ENCODE measurements at places on chromosomes 1 and 21. TPM values are rescaled to one million over a fixed set of nuclear protein-coding genes. Genes with fewer than 3 reads are reported as not detected.

- DNase-seq, result no peak
Measured at GRCh38 chr1:7374563-7375160, 396.4 kb upstream of the VAMP3 start.

DNA sequence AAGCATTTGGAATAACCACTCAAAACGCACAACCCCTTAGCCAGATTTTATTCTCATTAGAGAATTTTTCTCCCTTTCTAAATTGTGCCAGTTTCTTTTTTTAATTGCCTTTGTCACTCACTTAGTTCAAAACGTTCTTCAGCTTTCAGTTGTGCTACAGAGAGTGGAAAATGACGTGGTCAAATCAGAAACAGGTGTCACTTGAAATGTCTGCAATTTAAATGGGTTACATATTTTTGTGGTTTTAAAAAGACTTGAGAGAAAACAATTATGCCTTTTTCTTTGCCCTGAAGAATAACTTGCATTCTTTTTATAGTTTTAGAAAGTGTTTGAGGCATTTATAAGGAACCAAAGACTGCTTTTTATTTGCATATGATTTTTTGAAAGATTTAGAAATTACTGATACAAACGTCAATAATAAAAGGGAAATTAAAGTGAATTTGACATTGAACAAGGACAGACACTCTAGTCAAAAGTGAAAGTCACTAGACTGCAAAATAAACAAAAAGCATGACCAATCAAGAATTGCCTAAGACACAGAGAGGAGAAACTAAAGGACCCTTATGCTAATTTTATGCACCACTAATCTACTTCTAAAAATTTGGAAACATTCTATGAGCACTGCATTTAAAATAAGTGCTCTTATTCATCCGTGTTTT is 191.0 kb downstream of the TPR start:
- no peak for DNase-seq

- DNase-seq, result no peak
Measured at GRCh38 chr1:99614728-99615127, 31.2 kb upstream of the PALMD start.

DNA sequence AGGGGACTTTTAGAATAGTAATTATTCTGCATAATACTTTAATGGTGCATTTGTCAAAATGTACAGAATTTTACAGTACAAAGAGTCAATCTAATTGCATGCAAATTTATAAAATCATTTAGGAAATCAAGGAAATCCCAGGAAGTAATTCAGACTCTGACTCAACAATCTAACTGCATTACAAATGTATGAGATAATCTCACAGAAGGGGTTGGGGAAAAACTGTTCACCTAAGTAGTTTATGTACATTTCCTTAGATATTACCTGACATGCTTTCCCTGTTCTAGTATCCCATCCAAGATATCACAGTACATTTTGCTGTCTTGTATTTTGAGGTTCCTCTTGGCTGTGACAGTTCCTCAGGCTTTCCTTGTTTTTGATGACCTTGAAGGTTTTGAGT is 4.7 kb downstream of the CRB1 start:
- peak; percentile 83 for DNase-seq

- no peak for DNase-seq
Measured at GRCh38 chr1:170675865-170676264, 11.9 kb downstream of the PRRX1 start.

GRCh38 chr1:95778217-95778616 is 544.2 kb downstream of the RWDD3 start:
- DNase-seq, result no peak

DNA sequence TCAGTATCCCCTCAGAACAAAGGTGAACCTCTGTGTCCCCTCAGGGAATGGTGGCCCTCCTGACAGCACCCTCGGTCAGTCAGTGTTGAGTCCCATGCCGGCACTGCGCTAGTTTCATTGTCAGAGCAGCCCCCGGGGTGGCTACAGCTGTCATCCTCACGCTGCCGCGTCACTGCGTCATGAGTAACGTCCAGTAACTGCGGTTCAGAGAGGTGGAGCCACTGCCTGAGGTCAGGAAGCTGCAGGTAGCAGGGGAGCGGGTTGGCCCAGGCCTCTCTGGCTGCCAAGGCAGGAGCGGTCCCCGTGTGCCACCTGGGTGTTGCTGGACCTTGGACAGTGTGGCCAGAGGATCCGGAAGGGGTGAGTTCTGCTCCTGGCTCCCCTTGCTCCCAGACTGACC is 20.2 kb upstream of the WNT4 start:
- no peak for DNase-seq

DNA sequence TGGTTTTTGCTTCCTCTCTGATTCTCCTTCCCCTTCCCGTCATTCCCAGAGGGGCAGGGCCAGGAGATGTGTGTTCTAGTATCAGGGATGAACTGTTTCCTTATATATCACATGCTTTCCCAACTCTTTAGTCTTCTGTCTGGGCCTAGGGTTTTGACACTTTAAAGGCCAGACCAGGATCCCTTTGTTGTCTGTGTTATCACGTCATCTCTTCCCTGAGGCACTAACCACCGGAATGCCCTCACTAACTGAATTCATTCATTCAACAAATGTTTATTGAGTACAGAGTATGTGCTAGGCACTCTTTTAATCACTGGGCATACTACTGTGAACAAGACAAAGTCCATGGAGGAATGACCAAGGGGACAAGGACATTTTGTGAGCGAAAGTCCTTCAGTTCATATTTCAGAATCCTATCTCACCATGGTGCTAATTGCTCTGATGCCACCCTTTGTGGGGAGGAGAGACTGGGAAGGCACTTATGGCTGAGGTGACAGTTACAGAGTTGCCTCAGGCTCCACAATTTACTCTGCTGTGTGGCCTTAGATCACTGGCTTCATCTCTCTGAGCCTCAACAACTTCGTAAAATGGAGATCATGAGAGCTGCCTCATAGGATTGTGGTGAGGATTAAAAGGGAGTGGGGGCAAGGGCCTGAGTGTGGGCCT is 12.0 kb upstream of the ZNF362 start:
- DNase-seq, result peak; percentile 69

GRCh38 chr21:27700974-27701614 is 734.2 kb upstream of the ADAMTS5 start:
- peak; percentile 74 for DNase-seq

SEMA6C gene
- 0.38 TPM for total RNA-seq

PLD5 gene
- total RNA-seq, result under 0.01 TPM

Measured in bronchial epithelial cell (primary cell).